ENCODE measurements at places on chromosomes 5 and 9.

DNA sequence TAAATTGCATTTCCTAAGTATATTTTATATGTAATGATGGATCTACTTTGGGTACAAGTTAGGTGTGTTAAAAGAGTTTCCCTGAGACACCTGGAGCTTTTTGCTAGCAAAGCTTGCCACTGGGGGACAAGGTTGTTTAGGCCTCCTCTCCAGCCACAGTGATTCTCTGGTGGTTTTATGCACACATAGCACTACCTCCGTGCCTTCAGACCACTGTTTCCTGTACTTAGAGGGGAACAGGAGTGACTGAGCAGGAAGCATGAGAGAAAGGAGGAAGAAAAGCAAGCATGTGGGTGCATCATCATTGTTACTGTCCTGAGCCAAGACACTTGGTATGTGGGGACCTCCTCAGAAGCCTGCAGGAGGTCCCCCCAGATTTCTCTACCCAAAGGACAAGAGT is 272.1 kb downstream of the RASEF start:
- no peak for DNase-seq

GRCh38 chr5:148002451-148002850 is 61.3 kb upstream of the SPINK5 start:
- DNase-seq, result no peak

DNA sequence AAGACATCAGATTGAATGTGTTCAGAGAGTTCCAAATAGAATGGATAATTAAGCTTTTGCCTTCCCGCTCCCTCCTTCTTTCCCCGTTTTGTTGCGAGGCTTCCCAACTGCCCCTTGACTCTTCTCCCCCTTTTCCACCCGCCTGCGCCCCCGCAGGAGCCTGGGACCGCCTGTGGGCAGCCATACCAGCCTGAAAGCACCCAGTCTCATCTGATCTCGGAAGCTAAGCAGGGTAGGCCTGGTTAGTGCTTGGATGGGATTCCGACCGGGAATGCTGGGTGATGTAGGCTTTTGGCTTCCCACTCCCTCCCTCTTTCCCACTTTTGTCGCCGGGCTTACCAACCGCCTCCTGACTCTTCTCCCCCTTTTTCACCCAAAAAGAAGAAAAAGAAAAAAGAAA is 6.8 kb upstream of the HSD17B4 start:
- no peak for DNase-seq

- no peak for DNase-seq
Observed at GRCh38 chr5:79686799-79687198, 2.8 kb upstream of the CMYA5 start.

GRCh38 chr9:129968690-129969485 is 74.1 kb downstream of the FNBP1 start:
- DNase-seq, result no peak

GRCh38 chr5:180598797-180599589 is 7.7 kb upstream of the SCGB3A1 start:
- no peak for DNase-seq

GRCh38 chr9:121902461-121903135 is 190.5 kb downstream of the TTLL11 start:
- DNase-seq, result no peak

DNA sequence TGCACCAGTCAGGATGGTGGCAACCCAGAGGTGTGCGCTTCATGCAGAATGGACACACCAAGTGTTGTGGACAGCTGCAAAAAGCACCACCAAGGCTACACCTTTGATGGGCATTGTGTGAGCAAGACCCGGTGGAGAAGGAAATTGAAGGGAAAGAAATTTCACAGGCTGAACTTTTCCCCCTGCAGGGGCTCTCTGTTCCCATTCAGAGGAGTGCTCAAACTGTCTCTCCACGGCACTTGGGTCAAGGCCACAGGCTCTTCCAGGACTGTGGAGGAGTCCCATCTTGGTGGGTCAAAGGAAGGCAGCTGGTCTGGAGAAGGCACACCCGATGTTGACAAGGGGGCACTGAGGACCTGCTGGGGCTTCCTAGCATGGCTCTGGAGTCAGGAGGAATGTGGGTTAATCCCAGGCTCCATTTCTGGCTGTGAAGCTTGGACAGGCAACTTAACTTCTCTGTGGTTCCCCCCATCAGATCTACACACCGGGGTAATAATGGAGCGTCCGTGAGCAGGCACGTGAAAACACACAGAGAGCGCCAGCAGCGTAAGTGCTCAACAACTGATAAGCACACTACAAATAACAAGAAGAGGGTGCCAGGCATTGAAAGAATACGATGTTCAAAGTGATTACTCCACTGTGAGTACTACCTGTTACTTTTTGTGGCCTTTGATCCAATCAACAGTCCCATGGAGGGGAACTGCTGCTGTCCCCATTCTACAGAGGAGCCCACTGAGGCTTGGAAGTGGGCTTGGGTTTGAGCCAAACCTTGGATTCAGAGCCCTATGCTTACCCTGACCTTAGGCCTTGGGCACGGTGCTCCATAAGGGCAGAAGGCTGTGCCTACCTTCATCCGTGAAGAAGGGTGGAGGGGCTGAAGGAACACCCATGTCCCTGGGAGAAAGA is 34.2 kb upstream of the TIFAB start:
- no peak for DNase-seq

- DNase-seq, result no peak
Observed at GRCh38 chr9:88826771-88827181, 164.5 kb upstream of the S1PR3 start.

DNA sequence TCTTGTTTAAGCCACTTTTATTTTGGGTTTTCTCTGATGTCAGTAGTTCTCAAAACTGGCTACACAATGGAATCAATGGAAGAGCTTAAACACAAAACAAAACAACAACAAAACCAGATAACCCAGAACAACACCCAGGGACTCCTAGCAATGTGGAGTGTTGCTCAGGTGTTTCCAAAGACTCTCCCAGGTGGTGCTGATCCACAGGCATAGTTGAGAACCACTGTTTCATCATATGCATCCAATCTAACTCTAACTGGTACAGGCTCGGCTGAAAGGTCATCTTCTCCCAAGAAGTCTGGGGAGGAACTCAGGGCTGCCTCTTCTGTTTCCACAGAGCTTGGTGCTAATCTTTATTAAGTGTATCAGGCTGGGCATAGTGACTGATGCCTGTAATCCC is 5.4 kb upstream of the ALDH1B1 start:
- no peak for DNase-seq

DNA sequence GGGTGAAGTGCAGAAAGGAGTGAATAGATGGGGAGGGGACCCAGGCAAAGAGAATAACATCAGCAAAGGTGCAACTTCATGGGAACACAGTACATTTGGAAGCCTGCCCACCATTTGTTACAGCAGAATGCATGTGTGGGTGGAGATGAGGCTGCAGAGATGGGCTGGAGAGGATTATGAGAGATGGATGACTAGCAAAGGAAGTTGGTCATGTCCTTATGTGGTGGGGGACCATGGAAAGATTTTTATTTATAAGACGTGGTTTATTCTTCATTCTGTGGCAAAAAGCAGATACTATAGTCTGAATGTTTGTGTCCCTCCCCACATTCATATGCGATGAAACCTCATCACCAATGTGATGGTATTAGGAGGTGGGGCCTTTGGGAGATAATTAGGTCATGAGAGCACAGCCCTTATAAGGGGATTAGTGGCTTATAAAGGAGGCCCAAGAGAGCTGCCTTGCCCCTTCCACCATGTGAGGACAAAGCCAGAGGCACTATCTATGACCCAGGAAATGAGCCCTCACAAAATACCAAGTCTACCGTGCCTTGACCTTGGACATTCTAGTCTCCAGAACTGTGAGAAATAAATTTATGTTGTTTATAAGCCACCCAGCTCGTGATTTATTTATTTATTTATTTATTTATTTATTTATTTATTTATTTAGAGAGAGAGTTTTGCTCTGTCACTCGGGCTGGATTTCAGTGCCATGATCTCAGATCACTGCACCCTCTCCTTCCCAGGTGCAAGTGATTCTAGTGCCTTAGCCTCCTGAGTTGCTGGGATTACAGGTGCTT is 483.7 kb downstream of the RAB3C start:
- DNase-seq, result no peak

GRCh38 chr9:73011181-73011750 is 58.4 kb upstream of the ALDH1A1 start:
- no peak for DNase-seq

GRCh38 chr5:88693071-88693932 is 189.7 kb downstream of the MEF2C start:
- DNase-seq, result no peak

- DNase-seq, result no peak
Observed at GRCh38 chr9:136851941-136852663, at the start of gene MAMDC4. TSS of gene MAMDC4 (plus strand) at chr9:136852346. CDS start at chr9:136852417, 71 bp downstream.

GRCh38 chr5:56817263-56818014 is 2.1 kb downstream of the MAP3K1 start:
- no peak for DNase-seq

- DNase-seq, result no peak
Observed at GRCh38 chr5:114734238-114734637, 372.4 kb downstream of the KCNN2 start.

DNA sequence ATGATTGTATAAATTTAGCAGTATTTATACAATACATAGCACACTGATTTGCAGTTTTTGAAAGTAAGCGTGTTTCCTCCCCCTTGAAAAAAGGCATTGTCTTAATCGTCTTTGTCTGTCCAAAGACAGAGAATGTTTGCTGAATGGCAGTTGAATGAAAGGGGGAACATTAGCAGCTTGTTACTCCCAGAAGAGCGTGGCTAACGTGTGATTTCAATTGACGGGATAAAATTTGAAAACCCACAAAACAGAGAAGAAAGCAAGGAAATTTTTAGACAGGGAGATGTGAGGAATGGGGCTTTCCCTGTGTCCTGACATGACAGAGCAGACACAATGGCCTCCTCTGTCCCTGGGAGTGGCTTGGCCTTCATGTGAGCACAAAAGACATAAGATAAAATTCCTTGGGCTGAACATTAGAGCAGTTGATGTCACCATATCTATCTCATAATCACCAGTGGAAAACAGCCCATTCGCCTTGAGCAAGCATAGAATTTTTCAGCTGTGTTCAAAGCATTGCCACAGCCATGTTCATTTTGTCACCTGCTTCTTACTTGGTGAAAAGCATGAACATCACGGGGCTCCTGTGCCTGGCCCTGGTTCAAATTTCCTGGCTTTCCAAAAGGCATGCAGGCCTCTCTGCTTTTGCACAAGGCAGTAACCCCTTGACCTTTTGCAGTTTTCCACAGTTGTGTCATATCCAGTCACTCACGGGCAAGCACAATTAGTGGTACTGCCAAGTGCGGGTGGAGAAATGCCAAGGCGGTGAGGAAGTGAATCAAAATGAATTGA is 126.9 kb downstream of the TLE1 start:
- no peak for DNase-seq

DNA sequence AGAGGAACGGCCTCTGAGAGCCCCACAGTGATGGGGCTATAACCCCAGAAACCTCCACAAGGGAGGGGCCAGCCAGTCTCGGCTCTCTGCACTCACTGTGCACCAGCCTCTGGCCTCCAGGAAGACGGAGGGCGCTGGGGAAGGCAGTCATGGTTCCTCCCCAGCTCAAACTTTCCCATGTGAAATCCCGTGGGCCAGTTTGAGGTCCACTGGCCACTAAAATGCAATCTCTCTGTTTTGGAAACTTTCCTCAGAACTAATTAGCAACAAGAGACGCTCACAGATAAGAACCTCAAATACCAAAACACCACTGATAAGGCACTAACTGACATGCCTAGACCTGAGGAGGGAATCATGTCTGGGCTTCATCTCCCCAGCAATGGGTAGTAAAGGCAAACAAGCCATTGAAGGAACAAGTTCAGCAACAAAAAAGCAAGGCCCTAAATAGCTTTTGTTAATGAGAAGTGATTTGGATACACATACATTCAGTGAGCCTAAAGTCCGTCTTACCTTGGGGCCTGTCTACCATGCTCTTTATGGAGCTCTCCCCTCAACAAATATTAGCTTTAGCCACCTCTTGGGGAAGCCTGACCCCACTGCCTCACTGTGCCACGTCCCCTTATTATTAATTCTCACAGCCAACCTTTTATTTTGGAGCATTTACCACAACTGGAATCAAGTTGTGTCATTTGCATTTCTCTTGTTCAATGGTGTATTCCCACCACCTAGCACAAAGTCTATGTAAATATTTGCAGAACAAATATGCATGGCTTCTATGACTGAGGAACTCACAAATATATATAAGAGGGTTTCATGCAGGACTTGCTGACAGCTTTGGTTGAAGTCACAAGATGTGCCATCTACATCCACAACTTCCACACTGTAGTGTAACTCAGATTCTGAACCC is 56.1 kb upstream of the GLRX start:
- DNase-seq, result no peak

GRCh38 chr9:101311191-101311590 is 73.6 kb downstream of the BAAT start:
- DNase-seq, result no peak

- DNase-seq, result no peak
Observed at GRCh38 chr9:85036496-85036895, 367.0 kb downstream of the NTRK2 start.

- no peak for DNase-seq
Observed at GRCh38 chr9:120983259-120983837, 56.8 kb upstream of the TRAF1 start.

GRCh38 chr9:71655778-71656177 is 112.5 kb downstream of the CEMIP2 start:
- DNase-seq, result no peak

- DNase-seq, result no peak
Observed at GRCh38 chr5:9398227-9398626, 147.6 kb downstream of the SEMA5A start.

DNA sequence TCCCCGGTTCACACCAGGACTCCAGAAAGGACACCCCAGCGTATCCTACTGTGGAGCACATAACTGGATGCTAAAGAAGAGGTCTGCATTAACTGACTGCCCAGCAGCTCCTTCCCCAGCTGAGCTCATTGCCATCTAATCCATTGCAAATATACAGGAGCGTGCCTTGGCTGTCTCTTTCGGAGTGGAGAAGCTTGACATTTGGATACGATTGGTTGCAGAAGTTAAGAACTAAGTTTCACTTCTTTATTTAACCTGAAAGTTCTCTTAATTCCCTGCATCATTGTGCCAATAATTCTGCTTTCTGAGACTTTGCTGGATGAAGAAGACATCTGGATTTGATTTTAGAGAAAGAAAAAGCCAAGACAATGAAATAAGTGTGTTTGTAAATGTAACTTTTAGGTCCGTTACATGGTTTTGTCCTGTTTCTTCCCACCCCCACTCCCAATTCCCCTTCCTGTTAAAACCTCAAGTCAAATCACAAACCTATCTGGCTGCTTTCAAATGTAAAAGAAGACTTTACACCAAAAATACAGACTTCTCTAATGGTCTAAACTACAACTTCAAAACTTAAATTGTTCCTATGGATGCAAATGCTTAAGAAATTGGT is 33.9 kb downstream of the TAS2R1 start:
- no peak for DNase-seq

- no peak for DNase-seq
Observed at GRCh38 chr9:113634596-113635515, 171.3 kb downstream of the RGS3 start.

GRCh38 chr5:111902436-111902835 is 145.4 kb upstream of the NREP start:
- DNase-seq, result no peak

GRCh38 chr9:5419987-5420386 is 17.7 kb downstream of the PLGRKT start:
- no peak for DNase-seq

GRCh38 chr5:137209232-137209809 is 289.8 kb downstream of the SPOCK1 start:
- DNase-seq, result no peak

Measured in NCI-H1092 (cell line).